Smooth muscle cell of bladder (primary cell): ENCODE measurements at places on chromosomes 1 and 21. TPM values are rescaled to one million over a fixed set of nuclear protein-coding genes. Genes with fewer than 3 reads are reported as not detected.

The HSD3B2 gene
- total RNA-seq, result not detected in 2 replicates

The ESPN gene
- total RNA-seq, result not detected in 2 replicates

The ERICH3 gene
- not detected in 2 replicates for total RNA-seq

The NT5C1A gene
- total RNA-seq, result not detected in 2 replicates

The FAAH gene
- total RNA-seq, result 0.43 and 1.8 TPM in 2 replicates

The CFHR2 gene
- total RNA-seq, result not detected in 2 replicates

The CFAP141 gene
- not detected in 2 replicates for total RNA-seq

The CDC42BPA gene
- 50.3 and 70.4 TPM in 2 replicates for total RNA-seq

The COL6A2 gene
- total RNA-seq, result 1,324 and 1,435 TPM in 2 replicates

The UBL4B gene
- total RNA-seq, result not detected in 2 replicates

The SORT1 gene
- total RNA-seq, result 3.3 and 4.7 TPM in 2 replicates

The DEDD gene
- 16.9 and 24.5 TPM in 2 replicates for total RNA-seq

The PPP2R5A gene
- total RNA-seq, result 17.3 and 23.5 TPM in 2 replicates

The GPR37L1 gene
- total RNA-seq, result under 0.01 TPM in 1 of 2 replicates, not detected in the other

The BRDT gene
- total RNA-seq, result not detected in 2 replicates

The GFI1 gene
- under 0.01 and 0.09 TPM in 2 replicates for total RNA-seq

The SPATA1 gene
- 0.46 and 0.71 TPM in 2 replicates for total RNA-seq
